Activated naive CD4-positive, alpha-beta T cell treated with anti-CD3 and anti-CD28 coated beads, Interleukin-2, amount 50 U/mL, for 72 hours (primary cell): ENCODE measurements at places on chromosomes 12 and 14. TPM values are rescaled to one million over a fixed set of nuclear protein-coding genes. Genes with fewer than 3 reads are reported as not detected.

The DDHD1 gene
- 35.3 TPM for total RNA-seq

The OTOGL gene
- not detected for total RNA-seq

The JPH4 gene
- not detected for total RNA-seq

The MORN3 gene
- 2.9 TPM for total RNA-seq

The RD3L gene
- not detected for total RNA-seq

The PRKD1 gene
- not detected for total RNA-seq

- no peak for DNase-seq
Observed at GRCh38 chr14:95398630-95399547, 79.2 kb upstream of the CLMN start.

DNA sequence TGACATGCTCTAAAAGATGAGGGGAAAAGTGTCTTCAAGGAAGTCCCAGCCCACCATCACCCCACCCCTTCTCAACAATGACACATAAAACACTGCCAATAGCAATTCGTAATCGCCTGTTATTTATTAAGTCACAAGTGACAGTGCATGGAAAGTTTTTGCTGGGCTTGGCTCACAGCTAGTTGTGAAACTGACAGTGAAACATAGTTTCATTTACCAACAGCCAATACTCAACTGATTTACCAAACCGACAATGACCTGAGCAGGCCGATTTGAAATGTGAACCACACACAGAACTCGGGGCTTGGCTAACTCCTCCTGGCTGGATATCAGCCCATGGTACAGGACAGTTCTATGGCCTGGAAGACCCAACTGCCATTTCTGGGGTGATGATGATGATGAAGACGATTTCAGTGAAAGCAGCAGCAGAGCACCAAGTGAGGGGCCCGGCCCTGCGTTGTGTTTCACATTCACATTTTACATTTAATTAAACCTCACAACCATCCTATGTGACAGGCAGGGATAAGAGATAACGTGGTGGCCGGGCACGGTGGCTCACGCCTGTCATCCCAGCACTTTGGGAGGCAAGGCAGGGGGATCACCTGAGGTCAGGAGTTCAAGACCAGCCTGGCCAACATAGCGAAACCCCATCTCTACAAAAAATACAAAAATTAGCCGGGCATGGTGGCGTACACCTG lies 42.7 kb downstream of the CAMKK2 start:
- no peak for DNase-seq

GRCh38 chr12:101521136-101521535 lies 46.0 kb downstream of the SPIC start:
- no peak for DNase-seq

DNA sequence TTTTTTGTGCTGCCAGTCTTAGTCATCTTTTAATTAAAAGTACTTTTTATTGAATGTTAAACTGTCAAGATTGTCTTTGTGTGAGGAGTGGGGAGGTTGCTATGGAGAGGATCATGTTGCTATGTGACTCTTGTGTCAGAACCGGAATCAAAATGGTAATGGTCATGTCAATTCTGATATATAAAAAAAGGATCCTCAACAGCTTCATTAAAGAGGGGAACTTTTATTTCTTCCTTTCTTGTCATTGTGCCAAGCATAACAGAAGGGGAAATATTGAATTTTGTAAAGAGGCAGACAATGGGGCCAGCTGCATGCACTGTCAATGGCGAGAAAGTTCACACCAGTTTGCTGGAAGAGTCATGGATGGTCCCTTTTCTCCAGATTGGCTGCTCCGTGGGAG lies 564.8 kb downstream of the VRK1 start:
- DNase-seq = no peak

DNA sequence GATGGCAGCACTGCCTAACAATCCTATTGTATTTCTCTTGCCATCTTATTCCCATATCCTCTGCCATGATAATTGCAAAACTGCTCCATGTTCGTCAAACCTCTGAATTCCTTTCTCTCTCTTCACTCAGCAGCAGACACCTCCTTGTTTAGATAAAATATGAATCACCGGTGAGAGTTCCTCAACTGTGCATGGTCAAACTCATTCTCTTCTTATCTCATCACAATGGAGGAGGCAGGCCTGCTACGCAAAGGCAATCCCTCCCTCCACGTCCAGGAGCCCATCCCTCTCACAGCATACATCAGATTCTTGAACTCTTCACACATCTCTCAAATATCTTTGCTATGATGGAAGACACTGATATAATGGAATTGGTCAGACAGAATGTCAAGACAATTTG lies 90.1 kb upstream of the DAAM1 start:
- DNase-seq = no peak

DNA sequence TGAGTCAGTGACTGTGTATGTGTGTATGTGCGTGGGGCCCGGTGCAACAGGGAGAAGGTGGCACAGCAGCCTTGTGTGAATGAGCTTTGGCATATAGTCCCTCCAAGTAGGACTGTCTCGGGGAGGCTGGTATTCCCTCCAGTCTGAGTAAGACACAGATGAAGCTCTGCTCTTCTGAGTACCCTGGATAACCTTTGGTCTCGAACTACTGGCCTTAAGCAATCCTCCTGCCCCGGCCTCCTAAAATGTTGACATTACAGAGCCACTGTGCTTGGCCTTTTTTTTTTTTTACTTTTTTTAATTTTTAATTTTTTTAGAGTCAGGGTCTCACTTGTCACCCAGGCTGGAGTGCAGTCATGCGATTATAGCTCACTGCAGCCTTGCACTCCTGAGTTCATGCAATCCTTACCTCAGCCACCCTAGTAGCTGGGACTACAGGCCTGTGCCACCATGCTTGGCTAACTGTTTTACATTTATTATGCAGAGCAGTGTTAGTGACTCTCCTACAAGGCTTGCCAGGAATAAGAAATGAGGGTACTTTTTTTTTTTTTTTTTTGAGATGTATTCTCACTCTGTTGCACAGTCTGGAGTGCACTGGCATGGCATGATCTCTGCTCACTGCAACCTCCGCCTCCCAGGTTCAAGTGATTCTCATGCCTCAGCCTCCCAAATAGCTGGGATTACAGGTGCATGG lies 9.4 kb upstream of the DAZAP2 start:
- no peak for DNase-seq

- DNase-seq = peak; percentile 66
Observed at GRCh38 chr14:49879646-49880204, 13.2 kb upstream of the ARF6 start.

- DNase-seq = no peak
Observed at GRCh38 chr14:88323086-88323522, at the start of gene KCNK10. KCNK10 (minus strand) TSS chr14:88323269; CDS start chr14:88322798, 471 bp downstream.

DNA sequence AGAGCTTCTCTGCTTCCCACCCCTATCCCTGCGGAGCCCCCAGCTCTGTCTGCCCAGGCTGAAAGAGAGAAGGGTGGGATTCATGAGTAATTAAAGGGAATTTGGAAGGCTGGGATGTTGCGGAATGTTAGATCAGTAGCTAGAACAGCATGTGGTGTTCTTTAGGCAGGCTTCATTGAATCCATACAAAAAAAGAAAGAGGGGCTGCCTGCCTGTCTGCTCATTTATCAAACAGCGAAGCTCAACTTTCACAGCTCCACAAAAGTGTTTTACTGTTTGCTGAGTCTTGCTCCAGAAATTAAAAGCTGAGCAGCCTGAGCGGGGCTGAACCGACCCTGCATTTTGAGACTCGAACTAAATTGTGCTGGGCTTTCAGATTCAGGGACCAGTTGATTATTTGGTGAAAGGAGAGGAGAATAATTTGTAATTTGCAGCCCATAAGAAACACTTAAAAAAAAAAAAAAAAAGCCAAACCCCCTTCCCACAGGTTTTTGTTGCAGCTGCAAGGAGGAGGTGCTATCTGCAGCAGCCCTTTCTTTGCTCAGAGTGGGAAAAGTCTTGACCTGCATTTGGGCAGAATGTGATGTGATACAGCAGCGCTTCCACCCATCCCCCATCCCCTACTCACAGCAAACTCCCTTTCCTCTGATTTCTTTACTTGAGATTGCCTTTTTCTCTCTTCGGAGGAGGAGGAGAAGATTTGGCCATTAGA lies 89.7 kb downstream of the RFX4 start:
- no peak for DNase-seq

DNA sequence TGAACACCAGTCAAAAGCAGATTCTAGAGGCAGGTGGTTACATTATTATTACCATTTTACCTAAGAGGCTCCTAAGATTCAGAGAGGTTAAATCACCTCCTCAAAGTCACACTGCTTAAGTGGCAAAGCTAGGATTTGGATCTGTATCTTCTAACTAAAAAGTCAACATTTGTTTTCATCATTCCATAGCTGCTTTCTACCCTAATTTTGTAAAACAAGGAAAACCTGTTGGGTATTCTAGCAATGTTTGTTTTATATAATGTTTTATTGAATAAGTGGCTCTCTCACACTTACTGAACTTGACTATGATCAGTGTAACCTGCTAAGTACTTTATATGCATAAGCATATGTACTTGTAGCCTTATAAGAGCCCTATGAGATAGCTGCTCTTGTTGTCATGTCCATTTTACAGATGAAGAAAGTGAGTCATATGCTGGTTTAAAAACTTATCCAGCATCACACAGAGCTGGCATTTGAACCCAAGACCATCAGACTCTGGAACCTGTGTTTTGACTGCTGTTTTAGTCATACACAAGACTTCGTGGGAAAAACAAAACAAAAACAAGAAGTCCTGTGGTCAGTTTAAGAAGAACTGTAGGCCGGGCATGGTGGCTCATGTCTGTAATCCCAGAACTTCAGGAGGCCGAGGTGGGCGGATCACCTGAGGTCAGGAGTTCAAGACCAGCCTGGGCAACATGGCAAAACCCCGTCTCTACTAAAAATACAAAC lies 31.7 kb upstream of the EVL start:
- no peak for DNase-seq

GRCh38 chr14:51889851-51890250 lies 29.4 kb downstream of the GNG2 start:
- no peak for DNase-seq
